Stimulated activated CD4-positive, alpha-beta T cell treated with anti-CD3 and anti-CD28 coated beads, Interleukin-12 subunit alpha, Interleukin-12 subunit beta, amount 100 ng/mL, for 24 hours (primary cell): ENCODE measurements at places on chromosomes 3 and 15.
A peak's percentile ranks its signal among the peaks of the same experiment; 100 is the strongest.

- no peak for DNase-seq
These were observed 13.8 kb downstream of the HDAC11 start for GRCh38 chr3:13493867-13494441.

DNA sequence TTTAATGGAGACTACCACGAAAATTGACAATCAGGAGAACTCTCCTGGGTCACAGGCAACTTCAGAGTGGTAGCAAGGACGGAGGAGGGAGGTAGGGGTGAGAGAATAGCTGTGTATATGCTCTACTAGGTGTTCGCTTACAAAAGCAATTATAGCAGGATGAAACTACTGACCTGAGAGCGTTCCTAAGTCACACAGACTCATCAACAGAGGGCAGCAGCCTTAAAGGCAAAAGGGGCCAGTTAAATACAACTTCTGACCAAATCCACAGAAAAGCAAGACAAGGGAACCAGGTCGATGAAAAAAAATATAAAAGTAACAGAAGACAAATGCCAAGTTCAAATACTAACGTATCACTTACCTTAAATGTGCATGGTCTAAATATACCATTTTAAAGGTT is 894.6 kb downstream of the PLOD2 start:
- DNase-seq, result no peak

GRCh38 chr3:40583691-40584090 is 58.9 kb downstream of the ZNF621 start:
- DNase-seq, result no peak

DNA sequence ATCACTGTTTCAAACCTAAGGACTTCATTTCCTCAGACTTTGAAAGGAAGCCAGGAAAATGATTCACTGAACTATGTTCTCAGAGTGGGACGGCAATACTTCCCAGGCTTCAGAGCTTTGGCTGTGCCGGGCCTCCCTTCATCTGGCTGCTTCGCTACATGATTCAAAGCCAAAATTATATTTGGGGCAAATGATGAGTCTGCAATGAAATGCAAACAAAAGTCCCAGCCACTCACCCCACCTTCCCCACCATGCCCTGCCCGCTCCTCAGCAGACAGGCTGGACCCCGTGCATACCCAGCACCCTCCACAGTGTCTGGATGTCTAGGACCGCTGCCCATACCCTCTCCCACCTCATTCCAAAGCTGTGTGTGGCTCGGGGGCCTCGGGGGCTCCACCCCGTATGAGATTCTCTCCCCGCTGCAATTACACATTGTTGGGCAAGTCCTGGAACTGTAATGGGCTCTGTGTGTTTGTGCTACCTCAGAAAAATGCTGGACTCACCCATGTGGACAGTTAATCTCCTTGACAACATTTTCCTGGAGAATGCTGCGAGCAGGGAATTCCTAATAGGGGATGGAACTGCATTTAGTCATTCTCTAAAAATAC is 32.2 kb downstream of the ATP10A start:
- DNase-seq, result no peak

DNA sequence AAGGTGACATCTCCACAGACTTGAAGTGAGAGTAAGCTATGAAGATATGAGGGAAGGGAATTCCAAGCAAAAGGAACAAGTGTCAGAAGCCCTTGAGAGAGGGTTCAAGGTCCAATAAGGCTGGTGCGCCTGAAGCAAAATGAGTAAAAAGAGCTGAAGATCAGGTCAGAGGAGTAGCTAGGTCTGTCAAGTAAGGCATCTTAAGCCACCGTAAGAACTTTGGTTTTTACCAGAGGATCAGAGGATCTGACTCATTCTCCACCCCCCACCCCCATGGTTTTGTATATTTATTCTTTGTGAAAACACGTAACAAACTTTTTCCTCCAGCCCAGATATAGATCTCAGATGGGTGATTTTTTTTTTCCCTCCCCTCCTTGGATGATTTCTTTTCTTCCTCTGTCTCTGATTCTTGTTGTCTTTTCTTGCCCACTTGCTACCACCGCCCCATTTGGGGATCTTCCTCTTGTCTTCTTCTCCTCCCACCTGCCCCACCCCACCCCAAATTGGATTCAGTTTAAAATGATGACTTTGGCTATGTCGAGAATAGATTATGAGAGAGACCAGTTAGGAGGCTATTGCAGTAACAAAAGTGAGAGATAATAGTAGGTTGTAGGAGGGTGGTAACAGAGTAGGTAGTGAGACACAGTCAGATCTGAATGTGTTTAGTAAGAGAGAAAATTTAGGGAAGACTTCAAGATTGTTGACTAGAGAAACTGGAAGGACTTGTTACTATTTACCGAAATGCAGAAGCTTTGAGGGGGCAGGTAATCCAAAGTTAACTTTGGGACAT is 6.1 kb downstream of the TRMT10C start:
- DNase-seq, result no peak

DNA sequence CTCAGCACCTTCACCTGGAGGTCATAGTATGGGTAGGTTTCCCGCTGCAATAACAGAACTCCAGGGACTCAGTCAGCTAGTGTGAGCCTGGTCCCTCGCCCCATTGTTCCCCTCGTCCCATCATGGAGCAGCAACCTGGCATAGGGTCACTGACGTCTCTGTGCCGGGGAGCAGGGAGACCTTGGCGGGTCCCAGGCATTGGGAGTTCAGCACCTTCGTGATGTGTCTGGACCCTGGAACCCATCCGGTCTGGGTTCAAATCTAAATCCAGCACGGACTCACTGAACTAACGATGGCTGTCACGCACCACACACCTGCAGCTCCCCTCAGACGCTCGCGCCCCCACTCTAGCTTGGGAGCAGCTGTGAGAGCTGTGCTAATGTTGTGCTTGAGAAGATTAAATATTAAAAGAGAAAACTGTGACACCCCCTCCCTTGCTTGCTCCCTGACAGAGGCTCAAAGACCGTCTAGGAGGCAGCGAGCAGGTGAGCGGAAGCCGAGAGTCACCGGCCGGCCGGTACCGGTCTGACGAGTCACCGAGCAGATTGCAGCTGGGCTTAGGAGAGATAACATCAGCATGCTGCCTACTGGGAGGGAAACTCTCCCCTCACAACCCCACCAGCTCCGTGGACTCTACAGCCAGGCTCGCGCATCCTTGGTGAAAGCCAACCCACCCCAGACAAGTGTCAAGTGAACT is 742 bp downstream of the PLA2G4F start:
- no peak for DNase-seq

DNA sequence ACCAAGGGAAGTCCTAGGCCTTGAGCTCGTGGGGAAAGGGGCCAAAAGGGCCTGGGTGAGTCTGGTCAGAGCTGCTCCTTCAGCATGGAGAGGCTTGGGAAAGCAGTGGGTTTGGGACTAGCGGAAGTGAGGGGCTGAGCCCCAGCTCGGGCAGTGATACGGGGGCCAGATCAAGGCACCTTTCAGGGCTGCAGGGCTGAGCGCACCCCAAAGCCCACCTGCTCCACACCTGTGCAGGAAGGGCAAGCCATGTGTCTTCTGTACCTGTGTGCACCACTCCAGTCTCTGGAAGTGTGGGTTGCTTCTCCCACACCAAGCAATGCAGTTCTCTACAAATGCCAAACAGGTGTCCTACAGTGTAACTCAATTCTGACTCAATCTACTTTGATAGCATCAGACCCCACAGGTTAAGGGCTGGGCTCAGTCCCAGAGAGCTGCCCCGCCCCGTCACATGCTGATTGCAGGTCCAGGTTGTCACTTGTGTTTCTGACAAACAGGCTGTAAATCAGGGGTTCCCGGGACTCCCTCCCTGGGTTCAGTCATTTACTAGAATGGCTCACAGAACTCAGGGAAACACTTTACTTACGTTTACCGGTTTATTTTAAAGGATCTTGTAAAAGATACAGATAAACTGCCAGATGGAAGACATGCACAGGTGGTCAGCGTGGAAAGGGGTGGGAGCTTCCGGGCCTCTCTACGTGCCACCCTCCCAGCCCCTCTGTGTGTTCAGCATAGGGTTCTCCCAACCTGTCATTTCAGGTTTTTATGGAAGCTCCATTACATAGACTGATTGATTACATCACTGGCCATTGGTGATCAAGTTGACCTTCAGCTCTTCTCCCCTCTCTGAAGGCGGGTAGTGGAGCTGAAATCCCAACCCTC is 28.8 kb upstream of the KLF13 start:
- no peak for DNase-seq

DNA sequence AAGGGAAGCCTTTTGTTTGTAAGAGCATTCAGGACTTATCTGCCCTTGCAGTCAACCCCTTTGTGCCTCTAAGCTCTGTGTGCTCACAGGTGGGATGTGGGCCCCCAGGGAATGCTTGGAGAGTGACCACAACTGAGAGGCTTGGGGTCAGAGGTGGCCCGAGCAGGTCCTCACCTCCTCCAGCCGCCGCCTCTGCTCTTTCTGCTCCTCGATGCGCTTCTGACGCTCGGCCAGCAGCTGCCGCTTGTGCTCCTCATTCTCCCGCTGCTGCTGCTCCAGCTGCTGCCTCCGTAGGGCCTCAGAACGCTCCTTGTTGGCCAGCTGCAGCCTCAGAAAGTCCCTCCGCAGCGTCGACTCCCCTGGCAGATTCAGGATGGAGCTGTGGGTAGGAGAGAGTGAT is 130.8 kb upstream of the SLC2A2 start:
- DNase-seq, result no peak

- no peak for DNase-seq
These were observed 2.1 kb downstream of the ISL2 start for GRCh38 chr15:76338486-76339304.

DNA sequence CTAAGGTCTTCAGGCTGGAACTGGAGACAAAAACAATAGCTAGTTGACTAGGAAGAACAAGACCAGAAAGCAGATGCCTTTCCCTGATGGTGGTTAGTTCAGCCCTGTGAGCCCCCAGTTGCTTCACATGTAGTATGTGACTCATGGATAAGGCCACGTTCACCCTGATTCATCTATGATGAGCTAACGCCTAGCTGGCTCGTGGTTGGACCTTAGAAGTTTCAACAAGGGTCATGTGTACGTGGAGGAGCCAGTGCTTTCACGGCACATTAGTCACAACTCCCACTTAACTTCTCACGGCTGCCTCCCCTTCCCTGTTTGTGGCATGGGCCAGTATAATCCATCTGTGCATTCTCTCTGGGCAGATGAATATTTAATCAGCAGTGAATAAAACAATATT is 20.6 kb downstream of the COL8A1 start:
- no peak for DNase-seq

DNA sequence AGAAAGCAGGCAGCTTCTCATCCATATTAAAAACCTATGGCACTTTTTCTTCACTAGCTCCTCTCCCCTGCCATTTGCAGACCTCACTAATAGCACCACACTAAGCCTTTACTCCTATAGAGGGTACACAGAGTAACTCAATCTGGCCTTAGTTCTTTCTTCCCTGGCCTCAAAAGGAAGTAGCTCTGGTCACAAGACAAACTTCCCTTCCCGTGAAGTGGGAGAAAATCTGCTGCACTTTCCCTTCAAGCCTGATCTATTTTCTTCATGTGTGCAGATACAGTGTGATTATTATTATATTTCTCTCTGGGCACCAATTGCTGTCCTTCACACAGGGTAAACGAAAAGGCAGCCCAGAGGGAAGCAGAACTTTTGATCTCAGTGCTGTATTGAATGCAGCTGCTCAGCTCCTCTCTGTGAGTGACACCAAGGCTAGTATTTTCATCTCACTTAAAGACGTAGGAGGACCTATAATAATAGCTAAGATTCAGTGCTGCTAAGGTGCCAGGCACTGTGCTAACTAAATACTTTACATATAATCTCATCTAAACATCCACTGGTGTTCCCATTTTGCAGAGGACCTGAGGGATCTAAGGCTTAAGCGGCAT is 61.9 kb upstream of the RASGRP1 start:
- DNase-seq, result no peak

GRCh38 chr15:89857673-89858072 is 36.1 kb downstream of the AP3S2 start:
- DNase-seq, result no peak

- peak; percentile 1 for DNase-seq
These were observed 94.4 kb downstream of the DNASE1L3 start for GRCh38 chr3:58116161-58116955.

- no peak for DNase-seq
These were observed 73.8 kb downstream of the BDH1 start for GRCh38 chr3:197482001-197482400.

DNA sequence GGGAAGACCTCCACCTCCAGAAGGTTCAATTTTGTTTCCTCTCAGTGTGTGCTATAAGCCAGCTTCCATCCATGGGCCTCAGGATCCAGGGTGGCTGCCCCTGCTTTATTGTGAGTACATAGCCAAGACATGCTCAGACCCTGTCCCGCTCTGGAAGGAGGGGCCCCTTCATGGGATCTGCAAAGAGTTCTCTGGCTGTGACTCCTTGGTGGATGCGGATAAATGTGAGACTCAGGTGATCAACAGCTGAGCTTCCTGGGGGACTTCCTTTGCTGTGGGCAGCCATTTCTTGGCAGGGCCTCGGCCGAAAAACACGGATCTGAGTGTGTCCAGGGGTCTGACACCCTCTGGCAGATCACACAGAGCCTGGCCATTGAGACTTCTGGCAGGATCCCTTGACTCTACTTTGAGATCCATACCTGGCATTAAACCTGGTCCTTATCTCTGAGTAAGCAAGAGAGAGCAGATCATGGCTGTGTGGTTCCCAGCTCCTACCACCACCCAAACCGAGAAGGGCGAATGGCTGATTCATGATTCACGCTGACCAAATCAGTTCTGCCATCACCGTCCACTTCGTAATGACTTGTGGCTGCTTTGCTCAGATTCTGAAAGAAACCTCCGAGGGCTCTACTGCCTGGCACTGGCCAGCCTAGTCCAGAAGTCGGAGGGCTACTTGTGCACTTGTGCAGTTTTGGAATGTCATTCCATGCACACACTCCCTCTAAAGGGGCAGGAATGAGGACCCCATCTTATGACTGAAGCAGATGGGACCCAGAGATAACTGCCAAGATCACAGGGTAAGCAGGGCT is 68.1 kb downstream of the SENP2 start:
- no peak for DNase-seq

GRCh38 chr15:63176302-63176701 is 13.1 kb upstream of the RAB8B start:
- no peak for DNase-seq

GRCh38 chr3:144821583-144821982 is 850.0 kb downstream of the DIPK2A start:
- DNase-seq, result no peak

DNA sequence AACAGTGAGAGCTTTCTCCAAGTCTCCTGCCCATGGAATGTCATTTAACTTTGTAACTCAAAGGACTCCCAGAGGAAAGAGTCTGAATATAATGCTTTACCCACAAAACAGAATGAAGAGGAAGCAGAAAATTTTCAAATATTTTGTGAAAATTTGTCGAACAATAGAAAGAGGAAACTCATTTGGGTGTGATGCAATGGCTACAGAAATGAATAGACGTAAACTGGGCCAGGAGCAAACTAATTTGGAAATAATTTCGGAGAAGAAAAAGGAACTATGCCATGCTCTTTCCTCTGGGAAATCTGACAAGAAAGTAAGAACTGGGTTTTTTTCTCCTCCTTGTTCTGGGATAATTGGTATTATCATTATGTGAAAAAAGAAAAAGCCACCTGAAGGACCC is 11.2 kb upstream of the SUMF1 start:
- no peak for DNase-seq

DNA sequence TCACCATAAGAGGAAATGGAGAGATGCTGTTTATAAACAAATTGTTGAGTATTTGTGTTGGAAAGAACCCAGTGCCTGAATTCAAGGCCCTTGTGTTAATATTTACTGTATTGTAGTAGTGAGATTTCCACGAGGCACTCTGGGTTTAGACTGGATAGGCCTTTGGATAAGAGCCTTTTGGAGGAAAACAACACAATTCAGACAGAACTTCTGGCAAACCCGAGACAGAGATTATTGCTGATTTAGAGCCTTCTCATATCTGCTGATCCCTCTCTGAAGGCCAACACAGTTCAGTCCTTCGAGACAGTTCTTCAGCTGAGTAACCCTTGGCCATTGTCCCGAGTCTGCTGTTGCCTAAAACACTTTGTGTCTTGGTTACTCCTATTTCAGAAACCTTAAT is 55.7 kb downstream of the LMCD1 start:
- no peak for DNase-seq
